ENCODE measurements at places on chromosomes 16 and 17.

DNA sequence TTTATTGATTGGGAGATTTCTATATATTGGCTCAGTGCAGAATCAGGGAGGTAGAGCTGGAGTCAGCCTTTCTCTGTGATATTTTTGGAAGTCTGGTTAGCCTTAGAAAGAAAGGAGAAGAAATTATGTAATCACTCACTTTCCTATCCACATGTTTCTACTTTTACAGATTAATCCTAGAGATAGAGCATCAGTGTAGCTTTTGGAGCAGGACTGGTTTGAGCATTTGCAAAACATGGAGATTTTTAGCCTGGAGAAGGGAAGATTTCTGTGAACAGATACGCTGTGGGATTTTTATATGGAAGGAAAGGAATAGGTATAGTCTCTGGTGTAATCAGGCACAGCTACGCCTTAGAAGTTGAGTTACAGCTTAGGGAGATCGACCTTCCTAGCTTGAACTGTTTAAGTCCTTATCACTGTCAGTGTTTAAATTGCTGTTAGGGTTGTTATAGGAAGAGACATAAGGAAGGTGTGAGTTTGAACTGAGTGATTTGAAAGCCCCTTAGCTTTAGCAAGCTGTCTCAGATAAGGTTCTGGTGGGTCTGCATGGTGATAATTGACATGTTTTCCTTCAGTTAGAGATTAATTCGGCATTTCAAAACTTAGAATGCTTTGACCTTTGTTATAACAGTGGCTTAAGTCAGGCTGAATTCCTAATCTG is 20.5 kb downstream of the METTL9 start:
- DNase-seq = no peak

- no peak for DNase-seq
Observed at GRCh38 chr17:81272616-81273015, 22.5 kb downstream of the SLC38A10 start.

GRCh38 chr17:72008236-72008876 is 112.5 kb upstream of the SOX9 start:
- no peak for DNase-seq

- DNase-seq = no peak
Observed at GRCh38 chr17:2172077-2172851, 117.4 kb downstream of the HIC1 start.

- DNase-seq = no peak
Observed at GRCh38 chr16:28237754-28238357, 26.1 kb upstream of the XPO6 start.

GRCh38 chr17:15109608-15110007 is 155.5 kb downstream of the PMP22 start:
- no peak for DNase-seq

- peak; percentile 20 for DNase-seq
Observed at GRCh38 chr16:16033208-16033717, 83.8 kb downstream of the ABCC1 start.

DNA sequence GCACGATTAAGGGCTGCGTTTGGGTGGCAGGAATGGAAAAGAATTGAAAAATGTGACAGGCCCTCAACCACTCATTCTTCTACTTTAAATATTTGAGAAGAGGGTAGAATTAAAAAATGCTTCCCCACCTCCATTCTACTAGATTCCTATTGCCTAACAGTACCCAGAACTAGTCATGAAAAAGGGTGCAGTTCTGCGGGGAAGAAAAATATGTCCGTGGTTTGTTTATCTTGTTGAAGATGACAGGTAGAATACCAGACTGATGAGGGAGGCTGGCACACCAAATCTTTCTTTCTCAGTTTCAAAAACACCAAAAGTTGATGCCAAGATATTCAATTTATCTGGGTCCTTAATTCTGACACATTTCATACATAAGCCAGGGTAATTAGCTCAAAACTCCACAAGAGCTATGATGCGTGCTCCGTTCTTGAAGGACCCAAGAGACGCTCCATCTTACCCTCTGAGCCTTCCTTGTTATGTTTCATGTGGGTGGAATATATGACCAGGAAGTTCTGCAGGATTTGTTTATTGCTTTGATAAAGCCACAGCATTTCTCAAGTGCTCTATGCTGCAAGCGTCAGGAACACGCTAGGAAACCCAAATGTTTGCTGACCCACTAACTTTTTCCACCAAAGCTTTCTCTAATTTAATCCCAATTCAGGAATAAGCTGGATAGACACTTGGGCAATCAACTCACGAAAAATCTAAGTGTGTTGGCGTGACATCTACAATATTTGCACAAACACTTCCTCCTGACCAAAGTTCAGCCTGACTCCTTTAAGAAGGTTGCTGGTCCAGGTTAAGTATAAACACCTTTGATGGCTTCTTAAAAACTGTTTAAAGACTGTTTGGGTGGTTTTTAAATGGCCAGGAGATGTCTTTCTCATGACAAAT is 20.6 kb upstream of the GAN start:
- no peak for DNase-seq

- no peak for DNase-seq
Observed at GRCh38 chr17:33342025-33342424, 48.9 kb upstream of the ASIC2 start.

- no peak for DNase-seq
Observed at GRCh38 chr16:50769-51591, 2.4 kb downstream of the POLR3K start.

DNA sequence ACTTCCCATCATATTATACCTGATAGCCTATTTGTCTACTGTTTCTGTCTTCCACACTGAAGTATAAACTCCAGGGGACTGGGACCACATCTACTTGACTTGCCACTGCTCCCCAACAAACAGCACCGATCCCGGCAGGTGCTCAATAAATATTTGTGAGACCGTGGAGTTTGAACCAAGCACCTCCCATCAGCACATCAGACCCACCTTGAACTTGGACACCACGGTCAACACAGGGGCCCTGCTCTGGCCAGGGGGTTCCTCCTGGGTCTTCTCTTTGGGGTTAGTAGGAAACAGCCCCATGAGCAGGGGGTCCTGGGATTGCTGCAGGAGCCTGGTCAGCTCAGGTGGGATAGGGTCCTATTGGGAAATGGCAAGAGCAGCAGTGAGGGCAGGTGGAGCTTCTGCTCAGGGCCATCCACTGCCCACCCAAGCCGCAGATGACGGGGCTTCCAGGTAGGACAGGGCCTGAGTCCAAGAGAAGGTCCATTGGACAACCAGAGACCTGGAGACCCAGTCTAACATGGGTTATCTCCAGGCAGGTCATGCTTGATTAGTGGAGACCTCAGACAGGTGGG is 19.9 kb downstream of the ZNHIT3 start:
- no peak for DNase-seq

GRCh38 chr16:35574454-35575431 is 2115.3 kb downstream of the TP53TG3F start:
- DNase-seq = no peak

DNA sequence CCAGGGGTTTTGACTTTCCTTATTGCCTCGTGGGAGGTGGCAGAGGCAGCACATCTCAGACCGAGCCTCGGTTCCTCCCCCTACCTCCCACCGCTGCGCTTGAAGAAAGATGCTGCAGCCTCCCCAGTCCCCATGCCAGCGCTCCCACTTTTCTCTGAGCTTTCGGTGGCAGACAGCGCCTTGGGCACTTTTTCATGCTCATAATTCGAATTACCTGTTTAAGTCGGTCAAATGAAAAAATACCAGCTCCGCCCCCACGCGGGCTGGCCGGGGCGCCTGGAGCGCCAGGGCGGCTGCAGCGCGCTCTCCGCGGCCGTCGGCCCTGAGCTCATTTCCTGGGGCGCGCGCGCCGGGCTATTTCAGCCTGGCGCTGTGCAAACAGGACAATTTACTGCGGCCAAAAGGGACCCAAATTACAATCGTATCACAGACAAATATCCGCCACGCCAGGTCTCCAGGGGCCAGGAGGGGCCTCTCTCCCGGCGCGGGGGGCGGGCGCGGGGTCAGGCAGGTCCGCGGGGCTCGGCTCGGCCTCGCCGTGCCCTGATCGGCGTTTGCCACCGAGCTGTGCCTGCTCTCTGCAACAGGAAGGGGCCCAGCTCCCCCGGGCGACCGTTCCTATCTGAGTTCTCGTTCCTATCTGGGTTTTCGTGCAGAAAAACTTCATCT is 45.0 kb downstream of the SOST start:
- DNase-seq = peak; percentile 30

- peak; percentile 93 for DNase-seq
Observed at GRCh38 chr17:29613352-29613837, 9.3 kb downstream of the CORO6 start.

- no peak for DNase-seq
Observed at GRCh38 chr17:35605678-35606077, 18.6 kb downstream of the AP2B1 start.

DNA sequence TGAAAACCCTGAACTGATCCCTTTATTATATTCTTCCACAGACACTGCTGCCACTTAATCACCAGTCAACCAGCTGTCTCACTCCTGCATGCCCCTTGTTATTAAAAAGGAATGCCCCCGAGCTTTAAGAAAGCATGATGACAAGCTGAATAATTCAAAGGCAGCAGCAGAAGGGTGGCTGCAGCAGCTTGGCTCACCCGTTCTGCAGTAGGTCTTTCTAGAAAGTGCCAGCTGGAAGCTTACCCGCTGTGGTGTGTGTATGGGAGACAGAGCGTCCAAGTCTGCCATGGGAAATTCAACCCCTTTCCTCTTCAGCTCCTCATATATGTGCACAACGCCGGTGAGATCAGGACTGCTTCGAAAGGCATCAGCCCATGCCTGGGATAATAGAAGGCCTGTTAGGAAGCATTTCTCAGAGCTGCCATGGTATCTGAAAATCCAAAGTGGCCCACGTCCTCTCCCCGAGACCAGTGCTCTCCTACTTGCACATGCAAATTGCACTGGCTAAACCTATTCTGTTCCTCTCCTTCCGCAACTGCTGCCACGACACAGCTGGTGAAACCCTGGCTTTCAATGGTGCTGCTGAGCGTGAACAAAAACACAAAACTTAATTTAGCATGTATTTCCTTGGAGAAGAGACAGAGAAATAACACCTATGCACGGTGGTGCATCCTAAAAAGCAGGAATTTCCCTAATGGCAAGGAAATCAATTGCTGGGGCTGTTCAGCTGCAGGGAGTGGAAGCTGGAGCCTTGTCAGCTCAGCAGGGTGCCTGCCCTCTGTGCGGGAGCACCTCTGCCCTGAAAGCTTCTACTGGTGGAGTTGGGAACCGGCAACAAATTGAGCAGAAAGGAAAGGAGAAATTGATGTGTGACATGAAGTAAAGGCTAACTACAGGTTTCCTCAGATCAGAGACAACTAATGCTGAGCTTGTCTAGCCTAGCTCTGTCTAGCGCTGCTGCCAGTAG is 47.9 kb upstream of the SREBF1 start:
- no peak for DNase-seq

DNA sequence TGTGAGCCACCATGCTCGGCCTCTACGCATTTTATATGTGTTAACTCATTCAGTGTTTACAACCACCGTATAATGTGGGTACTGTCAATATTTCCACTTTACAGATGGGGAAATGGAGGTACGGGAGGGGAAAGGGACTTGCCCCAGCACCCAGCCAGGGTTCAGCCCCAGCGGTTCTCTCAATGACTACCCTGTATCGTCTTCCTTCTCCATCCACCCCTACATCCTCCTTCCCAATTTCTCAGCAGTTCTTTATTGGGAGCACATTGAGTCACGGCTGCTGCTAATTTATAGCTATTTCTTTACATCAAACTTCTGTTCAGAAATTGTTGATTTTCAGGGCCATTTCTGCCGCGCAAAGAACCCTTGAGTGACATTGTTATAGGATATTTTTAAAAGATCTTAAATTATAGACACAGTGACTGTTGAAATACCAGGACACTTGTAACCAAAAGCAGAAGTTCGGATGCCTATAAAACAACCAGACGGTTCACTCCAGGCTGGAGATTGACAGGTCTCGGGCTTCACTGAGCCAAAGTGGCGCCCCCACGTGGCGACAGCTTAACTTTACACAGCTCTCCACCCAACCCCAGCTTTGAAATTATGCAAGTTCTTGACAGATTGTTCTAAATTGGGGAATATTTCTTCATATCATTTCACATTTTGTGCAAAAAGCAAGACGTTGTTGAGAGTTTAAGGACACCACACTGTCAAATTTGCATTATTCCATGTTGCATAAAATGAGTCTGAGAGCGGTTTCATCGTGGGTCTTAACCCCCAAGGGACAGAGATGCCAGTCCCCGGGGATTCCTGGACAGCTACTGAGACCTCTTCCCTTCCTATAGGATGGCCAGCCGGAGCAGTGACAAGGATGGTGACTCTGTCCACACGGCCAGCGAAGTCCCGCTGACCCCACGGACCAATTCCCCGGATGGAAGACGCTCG is 11.8 kb downstream of the SYT17 start:
- peak; percentile 20 for DNase-seq

GRCh38 chr17:2681650-2682049 is 29.9 kb downstream of the CLUH start:
- no peak for DNase-seq

- DNase-seq = peak; percentile 67
Observed at GRCh38 chr16:90077757-90078578, 837 bp upstream of the PRDM7 start.

DNA sequence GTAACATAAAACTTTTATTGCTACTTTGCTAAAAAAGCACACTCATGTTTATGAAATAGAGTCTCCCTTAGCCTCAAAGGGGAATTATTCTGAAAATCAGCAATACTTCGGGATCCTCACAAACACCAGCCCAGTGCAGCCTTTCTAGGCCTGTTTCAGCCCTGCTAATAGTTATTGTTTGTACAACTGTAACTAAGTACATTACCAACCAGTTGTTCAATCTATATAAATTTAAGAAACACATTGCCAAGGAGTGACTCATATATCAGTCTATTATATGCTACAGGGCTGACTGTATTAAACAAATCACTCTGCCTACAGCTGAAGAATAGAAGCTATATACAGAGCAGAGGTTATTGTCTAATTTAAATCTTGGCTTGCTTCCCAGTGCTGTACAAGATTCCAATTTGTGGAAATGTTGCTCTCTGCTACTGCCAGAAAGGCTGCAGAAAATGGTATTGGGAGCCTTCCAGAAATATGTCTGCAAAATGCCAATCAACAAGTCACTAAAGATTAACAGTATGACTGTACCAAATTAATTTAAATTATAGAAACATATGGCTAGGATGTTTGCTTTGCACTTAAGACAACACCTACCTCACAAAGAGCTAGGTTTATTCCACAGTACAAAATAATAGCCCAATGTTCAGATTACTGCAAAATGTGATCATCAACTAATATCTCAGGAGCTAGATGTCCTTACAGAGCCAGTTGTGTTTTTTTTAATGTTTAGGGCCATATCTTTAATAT is 49.7 kb downstream of the TOX3 start:
- no peak for DNase-seq

DNA sequence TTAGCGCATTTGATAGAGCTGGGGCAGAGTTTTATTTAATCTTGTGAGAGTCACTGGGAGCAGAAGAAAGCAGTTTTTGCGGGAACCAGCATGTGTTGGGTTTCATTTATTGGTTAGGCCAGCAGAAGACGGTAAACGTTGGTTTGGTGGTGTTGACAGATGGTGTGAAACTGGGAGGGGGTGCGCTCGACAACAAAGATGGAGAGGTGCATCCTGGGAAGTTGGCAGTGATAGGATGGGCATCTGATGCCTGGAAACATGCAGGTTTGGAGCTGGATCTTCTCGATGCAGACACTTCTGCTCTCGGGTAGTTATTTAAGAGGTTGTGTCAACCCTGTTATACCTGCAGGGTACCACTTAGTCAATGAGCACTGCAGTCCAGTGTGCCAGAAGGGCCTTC is 24.9 kb upstream of the CLEC18A start:
- DNase-seq = no peak

- DNase-seq = no peak
Observed at GRCh38 chr17:14575471-14575953, 274.6 kb downstream of the HS3ST3B1 start.

GRCh38 chr17:13158494-13159240 is 140.8 kb upstream of the ELAC2 start:
- DNase-seq = no peak
